ENCODE measurements at places on chromosomes 5 and 9. TPM values are rescaled to one million over a fixed set of nuclear protein-coding genes. Genes with fewer than 3 reads are reported as not detected.

The EGFL7 gene
- total RNA-seq: 1.2 TPM

DNA sequence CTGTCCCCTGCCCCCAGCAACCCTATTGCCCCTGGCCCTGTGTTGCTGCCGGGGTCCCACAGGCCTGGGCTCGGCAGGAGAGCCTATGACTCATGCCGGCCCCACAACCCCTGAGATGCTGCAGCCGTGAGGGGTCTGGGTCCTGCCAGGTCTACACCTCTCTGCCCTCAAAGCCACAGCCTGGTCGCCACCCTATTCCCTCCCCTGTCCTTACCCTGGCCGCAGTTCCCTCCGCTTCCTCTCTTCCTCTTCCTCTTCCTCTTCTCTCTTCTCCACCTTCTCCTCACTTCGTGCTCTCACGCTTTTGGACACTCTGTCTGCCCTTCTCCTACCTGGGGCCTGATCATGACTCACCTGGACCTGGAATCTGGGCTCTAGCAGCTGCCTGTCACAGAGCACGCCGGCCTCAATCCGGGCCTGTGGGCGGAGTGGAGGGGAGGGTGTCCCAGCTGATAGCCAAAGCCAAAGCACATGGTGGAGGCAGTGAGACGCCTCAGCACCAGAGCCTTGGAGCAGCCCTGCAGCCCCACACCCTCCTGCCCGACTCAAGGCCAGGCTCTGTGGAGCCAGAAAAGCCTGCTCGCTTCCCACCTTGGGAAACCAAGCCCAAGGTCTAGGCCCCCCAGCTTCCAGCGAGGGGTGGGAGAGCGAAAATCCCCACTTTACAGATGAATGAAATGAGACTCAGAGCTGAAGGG, 26.8 kb upstream of the CSF1R start:
- H3K36me3 ChIP-seq: no peaks in the 10 kb centered on the region
- no peaks in the 10 kb centered on the region for H3K4me1 ChIP-seq
- no peaks in the 10 kb centered on the region for H3K27me3 ChIP-seq

GRCh38 chr5:142767911-142768310, 2.3 kb upstream of the ARHGAP26 start:
- peaks cover 25% of the 10 kb centered on the region for H3K4me1 ChIP-seq
- no peak overlapping the region for H3K4me3 ChIP-seq
- no peak for DNase-seq
- no peaks in the 10 kb centered on the region for H3K36me3 ChIP-seq
- no peak overlapping the region for H3K27ac ChIP-seq

GRCh38 chr5:108935611-108936010, 187.9 kb downstream of the FER start:
- H3K36me3 ChIP-seq: peaks cover 12% of the 10 kb centered on the region
- H3K4me3 ChIP-seq: no peak overlapping the region
- H3K27ac ChIP-seq: no peak overlapping the region
- no peaks in the 10 kb centered on the region for H3K27me3 ChIP-seq

Measured in activated CD4-positive, alpha-beta T cell treated with anti-CD3 and anti-CD28 coated beads for 36 hours (primary cell).